ENCODE measurements at places on chromosomes 12 and 14.

DNA sequence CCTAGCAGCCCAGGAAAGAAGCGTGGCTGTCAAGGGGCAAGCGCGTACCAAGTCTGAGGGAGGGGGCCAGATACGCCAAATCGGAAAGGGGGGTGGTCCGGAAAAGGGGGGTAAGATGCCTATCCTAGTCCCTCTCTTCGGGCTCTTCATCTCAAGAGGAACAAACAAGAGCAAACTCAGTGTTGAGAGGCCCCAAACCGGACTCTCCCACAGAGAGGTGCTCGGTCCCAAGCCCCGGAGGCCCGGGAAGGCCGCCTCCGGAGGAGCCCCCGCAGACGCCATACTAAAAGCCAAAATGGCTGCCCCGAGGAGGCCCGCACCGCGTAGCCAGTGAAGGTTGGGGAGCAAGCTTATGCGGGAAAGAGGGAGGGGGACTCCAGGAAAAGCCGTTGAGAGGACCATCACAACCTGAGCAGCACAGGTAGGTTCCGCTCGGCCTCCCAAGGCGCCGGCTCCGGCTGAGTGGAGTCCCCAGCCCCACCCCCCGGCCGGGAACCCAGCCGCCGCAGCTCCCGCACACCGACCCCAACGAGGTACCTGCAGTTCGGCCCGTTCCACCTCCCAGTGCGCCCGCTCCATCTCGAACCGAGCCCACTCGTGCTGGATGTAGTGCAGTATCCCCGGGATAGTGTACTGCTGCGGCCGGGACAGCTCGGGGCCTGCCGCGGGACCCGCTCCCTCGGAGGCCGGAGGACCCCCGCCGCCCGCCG is at the start of gene AP4S1:
Gene AP4S1, plus strand, starts transcription at position 283 of the 710 bp plus-strand sequence. CDS start 40,548 bp downstream, outside the sequence.
- DNase-seq, result no peak

DNA sequence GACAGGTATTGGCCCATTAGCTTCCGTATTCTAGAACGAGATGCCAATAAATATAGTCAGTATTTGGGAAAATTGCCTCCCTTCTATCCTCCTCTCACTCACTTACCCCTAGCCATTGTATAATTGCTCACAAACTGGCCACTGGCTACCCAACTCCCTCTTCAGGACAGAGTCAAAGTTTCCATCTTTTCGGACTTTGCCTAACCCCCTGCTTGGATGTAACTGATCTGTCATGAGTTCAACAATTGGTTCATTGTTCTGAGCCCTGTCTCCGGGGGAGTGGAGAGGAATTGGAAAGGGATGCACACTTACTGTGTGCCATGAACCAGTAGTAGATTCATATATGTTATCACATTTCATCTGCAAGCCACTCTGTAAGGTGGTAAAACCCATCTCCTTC is 12.2 kb downstream of the MYRFL start:
- no peak for DNase-seq

DNA sequence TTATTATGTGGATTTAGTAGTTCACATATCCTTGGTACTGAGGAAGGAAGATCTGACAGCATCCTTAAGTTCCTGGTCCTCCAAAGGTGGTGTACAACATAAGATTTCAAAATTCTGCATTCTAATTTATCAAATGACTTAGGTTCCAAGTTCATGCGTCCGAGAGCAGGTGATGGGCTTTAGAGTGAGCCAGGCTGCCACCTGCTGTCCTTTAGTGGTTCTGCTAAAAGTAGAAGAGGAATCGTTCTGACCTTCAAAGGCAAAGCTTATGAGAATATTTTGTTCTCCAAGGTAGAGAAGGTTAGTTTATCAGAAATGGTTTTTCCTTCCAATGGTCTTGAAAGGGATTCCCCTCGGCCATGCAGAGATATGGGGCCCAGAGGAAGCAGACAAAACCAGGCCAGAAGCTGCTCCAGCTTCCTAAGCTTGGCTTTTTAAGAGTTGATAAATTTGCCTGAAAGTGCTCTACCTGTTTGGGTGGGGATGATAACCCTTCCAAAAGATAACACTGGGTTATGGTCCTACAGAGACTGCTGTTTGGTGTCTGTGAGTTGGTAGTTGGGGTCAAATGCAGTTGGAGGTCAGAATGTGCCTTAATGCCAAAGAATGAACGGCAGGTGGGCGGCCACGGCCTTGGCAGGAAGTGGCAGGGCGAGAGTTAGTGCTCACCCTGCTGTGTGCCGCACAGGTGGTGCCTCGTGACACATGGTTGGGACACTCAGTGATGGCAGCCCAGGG is 29.1 kb upstream of the LRTM2 start:
- no peak for DNase-seq

GRCh38 chr12:55729819-55730818 is 1.3 kb upstream of the CD63 start:
- DNase-seq, result no peak

DNA sequence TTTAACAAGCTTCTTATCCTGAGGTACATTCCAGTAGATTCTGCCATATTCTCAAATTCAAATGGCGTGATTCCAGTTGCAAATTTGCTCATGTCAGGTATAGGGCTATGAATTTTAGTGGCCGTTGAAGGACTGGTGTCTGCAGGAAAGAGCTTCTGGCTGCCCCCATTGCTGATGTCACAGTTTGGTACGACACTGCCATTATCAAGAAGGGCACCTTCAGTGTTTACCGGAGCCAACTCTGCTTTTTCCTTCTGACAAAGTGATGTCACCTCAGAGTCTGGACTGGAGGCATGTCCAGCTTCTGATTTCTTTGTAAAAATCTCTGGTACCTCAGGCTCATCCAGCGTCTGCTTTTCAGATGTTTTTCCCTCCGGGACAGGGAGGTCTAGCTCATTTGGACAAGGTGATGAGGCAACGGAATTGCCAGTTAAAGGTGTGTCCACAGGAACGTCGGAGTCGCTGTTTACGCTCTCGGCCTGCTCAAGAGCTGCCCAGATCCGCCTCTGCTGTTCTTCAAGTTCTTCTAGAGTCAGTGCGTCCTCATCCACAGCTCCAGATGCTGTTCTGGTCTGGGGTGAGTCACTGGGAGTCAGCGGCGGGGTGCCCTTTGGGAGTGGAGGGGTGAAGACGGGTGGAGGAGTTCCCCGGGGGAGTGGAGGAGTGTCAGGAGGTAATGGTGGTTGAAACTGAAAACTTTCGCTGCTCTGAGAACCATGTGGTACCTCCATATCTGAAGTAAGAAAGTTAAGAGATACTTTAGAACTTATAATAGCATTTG is 27.0 kb downstream of the ZCCHC8 start:
- no peak for DNase-seq

- DNase-seq, result no peak
These were observed 18.8 kb downstream of the ASPG start for GRCh38 chr14:104104076-104104901.
